ENCODE measurements at places on chromosomes 4 and X.

GRCh38 chr4:154989511-154989910 is 208.4 kb downstream of the RBM46 start:
- DNase-seq = no peak

DNA sequence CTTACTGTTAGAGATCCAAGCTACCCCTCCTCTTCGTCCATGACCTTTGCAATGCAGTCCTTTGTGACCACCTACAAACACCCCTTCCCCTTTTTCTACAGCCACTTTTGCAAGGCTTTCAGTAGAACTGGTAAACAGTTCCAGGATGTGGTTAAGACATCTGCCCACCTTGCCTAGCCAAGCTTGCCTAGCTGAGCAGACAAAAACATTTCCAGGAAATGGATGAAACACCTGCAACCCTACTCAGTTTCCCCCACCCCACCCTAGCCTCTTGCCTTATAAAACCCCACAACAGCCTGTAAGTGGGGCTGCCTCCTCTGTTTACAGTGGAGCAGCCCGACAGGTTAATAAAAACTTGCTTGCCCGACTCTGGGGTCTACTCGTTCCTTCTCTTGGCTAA is 133.8 kb downstream of the ZC4H2 start:
- DNase-seq = no peak

GRCh38 chrX:153667281-153667955 is 6.2 kb downstream of the PNCK start:
- no peak for DNase-seq

DNA sequence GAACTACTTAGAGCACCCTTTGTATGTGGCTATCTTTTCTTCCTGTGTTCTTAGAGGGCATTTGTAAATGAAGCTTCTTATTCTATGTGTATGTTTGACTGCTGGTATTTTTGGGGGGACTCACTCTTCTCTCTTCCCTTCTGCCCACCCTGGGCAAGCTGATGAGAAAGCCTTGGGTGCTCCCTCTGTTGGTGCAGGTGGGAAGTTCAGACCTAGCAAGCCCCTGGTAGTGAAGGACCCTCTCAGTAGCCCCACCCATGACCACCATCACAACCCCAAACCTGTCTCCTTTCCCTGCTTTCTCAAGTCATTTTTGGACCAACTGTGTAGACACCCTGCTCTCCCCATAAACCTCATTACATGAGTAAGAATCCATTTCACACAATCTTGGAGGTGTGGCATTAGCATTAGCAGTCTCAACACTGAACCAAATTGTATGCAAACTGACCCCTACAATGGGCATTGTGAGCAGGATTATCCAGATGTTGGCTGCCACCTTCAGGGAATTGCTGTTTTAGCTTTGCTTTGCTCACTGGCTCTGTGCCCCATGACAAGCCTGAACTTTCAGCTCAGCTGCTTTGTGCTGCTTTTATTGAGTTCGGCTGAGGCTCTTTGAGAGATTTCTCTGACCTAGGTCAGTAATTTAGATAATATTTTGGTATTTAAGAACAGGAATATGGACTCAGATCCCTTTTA is 27.9 kb downstream of the TRIM61 start:
- no peak for DNase-seq

DNA sequence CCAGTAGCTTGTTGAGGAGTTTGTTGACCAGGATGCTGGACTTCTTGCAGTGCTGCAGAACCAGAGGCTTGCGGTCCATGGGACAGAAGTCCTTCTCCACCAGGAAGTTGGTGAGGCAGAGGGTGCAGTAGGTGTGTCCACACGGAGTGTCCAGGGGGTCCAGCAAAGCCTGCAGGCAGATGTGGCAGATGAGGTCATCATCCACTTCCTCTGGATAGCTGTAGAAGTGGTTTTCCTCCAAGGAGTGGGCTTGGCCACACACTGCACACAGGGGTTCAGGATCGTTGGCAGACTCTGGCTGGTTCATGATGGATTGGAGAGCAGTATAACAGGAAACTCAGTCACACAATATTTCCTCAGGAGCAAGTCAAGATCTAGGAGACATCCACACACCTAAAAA is 17.6 kb downstream of the LNX1 start:
- no peak for DNase-seq

DNA sequence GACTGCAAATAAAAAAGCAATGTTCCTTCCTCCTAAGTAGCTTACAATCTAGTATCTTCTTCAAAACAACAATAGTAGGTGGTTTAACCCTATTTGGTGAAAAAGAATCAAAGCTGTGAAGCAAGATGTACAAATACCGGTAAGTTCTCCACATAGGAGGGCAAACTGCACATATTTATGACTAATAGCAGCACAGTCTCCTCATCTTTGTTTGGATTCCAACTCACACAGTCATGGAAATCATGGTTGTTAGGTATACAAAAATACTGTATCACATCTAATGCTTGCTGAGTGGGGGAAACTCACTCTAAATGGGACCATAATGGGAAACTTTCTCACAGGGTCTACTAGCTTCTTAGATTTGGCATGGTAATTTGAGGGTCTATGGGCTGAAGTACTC is 597.2 kb downstream of the INPP4B start:
- DNase-seq = no peak

DNA sequence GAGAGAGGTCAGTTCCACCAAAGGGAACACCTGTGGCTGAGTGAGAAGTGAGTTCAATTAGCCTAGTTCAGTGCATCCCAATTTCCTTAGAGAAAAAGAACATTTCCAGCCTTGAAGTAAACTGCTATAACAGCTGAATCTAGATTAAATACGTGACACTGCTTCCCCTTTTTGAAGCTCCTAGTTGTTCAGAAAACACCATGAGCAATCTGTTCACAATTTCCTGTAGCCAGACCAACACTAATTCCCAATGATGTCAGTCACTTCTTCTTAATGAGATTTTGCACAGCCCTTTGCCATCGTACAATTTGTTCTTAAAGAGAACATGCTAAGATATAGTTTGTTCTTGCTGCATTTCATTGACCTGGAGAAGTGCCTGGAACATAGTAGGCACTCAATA is 144.6 kb upstream of the EDNRA start:
- no peak for DNase-seq

DNA sequence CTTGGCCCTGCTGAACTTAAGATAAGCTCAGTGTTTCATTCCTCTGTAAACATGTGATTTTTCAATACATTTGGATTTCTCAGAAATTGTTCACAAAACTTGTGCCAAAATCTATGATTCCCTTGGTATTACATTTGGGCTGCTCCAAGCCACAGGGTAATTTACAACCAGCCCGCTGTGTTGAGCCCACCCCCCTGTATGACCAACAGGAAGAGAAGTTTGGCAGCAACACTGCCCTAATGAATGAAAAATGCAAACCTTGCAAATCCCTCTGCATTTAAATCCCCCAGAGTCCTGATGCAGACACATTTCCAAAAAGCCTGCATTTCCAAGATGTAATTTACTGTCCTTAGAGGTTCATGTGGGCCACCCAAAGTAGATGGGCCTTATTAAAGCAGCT is 34.1 kb upstream of the GAB1 start:
- no peak for DNase-seq

GRCh38 chr4:10981096-10981495 is 296.5 kb upstream of the CLNK start:
- DNase-seq = no peak

GRCh38 chr4:104549736-104550135 is 55.0 kb upstream of the CXXC4 start:
- no peak for DNase-seq

DNA sequence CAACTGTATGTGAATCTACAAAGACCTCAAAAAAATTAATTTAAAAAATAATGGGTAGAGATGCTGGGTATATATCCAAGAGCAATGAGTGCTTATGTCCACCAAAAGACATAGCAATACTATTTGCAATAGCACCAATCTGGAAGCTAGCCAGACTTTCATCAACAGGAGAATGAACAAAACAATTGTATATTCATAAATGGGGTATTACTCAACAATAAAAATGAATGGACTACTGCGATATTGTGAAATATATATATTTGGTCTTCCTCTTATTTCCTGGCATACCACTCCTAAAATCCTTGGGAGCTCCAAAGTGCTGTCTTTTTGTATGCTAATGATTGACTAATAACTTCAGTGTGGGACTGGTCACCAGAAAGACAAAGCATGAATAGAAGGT is 77.5 kb downstream of the MSN start:
- no peak for DNase-seq

DNA sequence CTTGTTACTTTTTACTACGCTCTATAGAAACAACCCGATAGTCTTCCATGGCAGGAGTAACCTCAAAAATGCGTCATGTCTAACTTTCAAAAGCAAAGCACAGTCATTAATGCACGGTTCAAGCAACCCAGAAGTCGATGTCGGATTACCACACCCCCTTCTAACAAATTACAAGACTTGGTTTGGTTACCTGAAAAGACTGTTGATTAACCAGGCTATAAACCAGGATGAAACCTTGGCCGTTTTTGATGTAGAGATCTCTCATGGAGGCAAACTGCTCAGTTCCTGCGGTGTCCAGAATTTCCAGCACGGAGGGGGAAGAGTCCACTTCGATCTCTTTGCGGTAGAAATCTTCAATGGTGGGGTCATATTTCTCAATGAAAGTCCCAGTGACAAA is 2.4 kb downstream of the RAP2C start:
- no peak for DNase-seq

- no peak for DNase-seq
These were observed 2308.1 kb upstream of the AGA start for GRCh38 chr4:179750374-179750773.

- DNase-seq = no peak
These were observed 4.1 kb downstream of the HS6ST2 start for GRCh38 chrX:132954323-132954722.

DNA sequence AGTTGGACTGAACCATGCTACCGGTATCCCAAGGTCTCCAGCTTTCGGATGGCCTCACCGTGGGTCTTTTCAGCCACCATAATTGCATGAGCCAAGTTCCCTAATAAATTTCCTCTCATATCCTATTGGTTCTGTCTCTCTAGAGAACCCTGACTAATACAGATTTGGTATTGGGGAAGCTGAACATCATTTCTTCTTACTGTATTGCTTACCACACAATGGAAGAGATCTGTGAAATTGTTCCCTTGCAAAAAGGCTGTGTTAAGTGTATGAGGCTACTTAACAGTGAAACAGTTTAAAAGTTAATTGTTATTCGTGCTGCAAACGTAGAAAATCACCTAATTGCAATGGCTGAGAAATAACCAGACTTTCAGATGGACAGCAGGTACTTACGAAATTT is 34.0 kb downstream of the PLAC8 start:
- DNase-seq = no peak

DNA sequence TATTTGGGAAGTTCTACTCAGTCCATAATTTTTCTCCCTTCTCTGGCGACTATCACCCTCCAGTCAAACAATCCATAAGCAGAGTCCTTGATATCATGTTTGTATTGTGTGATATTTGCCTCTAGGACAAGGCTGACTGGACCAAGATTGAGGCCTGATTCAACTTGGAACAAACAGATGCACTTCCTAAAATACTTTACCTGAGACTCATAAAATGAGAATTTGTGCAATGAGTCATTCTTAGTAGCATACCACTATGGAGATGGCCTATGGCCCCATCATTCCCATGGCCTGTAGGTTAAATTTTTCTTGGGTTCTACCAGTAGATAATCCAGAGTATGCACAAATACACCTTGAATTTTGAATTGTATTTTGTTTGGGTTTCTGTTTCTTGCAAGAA is 74.2 kb upstream of the DMD start:
- no peak for DNase-seq

DNA sequence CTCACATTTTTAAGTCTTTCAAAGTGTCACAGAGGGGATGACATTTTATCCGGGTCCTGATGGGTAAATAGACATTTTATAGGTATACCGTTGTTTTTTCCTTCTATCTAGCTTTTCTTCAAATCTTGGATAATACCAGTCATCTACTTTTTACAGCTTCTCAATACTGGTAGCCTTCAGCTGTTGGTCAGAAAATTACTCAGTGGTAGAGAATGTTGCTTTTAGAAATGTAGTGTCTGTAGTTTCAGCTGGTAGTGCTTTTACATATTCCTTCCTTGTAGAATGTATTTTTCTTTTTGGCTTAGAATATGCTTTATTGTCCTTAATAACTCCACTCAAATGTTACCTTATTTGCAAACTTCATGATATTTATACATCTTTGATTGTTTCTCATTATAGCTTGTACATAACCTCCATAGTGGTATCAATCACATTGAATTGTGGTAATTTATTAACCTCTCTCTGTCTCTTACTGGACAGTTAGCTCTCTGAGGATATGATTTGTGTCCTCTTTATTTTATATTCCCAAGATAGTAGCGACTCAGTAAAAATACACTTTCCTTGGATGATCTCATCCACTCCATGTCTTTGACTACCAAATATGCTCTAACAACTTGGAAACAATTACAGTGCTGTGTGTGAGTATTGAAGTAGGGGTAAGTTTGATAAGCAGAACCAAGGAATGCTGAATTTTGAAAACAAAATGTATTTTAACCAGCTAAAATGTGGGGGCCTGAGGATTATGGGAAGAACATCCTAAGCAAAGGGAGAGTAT is 53.8 kb downstream of the RAP1GDS1 start:
- DNase-seq = no peak

DNA sequence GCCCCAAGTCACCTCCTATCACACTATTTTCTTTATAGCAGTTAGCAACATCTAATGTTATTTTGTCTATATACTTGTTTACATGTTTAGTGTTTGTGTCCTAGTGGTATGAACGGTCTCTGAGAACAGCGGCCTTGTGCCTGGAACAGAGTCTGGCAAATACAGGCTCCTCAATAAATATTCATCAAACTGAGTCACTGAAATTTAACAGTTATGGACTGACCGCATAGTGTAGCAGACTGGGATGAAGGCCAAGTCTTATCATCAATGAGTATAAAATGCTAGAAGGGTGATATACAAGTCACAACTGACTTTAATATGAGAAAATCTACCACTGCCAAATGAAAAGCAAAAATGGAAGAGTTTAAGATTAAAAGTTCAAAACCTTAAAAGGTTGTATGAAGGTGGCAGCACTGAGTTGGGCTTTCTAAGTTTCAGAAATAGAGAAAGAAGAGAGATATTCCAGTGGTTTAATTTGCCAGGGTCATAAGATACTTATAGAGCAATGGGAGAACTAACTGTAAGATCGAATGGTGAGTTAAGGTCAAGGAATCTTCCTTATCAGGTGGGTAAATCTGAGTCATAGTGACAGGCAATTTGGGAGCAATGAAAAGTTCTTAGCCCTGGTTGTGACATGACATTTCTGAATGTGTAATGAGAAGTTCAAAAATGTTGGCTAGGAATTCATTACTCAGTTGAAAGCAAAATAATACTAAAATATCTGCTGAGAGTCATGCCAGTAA is 34.9 kb downstream of the ELOVL6 start:
- no peak for DNase-seq

All from GDM1 (cell line).